ENCODE measurements at places on chromosomes 5 and 9.

GRCh38 chr5:9462109-9462508, 83.8 kb downstream of the SEMA5A start:
- no peak for DNase-seq

- no peak for DNase-seq
Measured at GRCh38 chr5:61824396-61824795, 481.6 kb upstream of the KIF2A start.

GRCh38 chr5:173321886-173322285, 6.3 kb downstream of the STC2 start:
- DNase-seq, result no peak

DNA sequence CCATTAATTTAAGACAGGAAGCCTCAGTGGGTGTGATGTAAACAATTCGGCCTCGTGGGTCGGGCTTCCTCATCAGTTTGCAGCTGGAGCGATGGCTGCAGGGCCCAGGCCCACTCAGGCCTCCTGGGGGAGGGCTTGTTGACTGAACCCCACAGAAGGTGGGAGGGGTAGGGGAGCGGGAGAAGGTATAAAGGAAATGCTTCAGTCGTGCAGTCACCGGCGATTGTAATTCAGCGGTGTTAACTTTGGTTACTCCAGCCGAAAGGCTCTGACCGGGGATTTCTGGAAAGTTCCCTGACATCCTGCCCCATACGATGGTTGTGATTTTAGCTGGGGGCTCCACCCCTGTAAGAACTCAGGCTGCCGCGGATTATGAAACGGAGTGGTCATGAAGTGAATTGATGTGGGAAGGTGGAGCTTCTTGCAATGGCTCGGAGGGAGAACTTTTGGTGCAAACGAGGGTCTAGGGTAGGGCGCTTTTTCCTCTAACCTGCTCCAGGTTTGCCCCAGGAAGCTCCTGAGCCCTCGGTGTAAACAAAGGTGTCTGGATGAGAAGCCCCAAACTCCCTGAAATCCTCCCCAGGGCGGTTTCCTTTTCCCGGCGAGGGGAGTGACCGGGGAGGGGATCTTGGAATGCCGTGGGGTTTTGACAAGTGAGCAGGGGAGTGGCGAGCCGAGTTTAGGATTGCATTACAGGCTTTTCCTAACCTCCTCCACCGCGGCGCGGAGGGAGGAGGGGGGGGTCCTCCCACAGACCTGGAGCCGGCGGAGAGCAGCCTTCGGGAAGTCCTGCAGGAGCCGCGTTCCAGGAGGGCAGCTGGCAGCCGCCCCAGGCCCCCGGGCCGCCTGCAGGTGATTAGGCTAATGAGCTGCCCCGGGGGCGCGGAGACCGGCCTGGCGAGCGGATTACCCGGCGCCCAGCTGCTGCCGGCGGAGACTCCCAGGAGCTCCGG, 215.5 kb downstream of the PDZD2 start:
- DNase-seq, result no peak

DNA sequence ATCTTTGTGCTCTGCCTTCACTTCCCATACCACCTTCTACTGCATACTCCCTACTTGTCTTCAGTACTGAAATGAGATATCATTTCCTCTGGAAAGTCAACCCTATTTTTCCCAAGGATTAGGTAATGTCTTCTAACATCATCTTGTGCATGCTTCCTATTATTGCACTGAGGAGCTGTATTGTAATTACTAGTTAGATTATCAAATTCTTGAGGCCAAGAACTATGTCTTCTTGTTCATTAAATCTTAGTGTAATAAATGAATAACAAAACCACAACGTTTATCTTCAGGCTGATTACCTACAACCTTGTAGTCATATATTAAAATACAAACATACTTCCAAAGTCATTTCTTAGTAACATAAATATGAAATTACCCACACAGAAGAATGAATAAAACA, 87.9 kb upstream of the POU5F2 start:
- no peak for DNase-seq

DNA sequence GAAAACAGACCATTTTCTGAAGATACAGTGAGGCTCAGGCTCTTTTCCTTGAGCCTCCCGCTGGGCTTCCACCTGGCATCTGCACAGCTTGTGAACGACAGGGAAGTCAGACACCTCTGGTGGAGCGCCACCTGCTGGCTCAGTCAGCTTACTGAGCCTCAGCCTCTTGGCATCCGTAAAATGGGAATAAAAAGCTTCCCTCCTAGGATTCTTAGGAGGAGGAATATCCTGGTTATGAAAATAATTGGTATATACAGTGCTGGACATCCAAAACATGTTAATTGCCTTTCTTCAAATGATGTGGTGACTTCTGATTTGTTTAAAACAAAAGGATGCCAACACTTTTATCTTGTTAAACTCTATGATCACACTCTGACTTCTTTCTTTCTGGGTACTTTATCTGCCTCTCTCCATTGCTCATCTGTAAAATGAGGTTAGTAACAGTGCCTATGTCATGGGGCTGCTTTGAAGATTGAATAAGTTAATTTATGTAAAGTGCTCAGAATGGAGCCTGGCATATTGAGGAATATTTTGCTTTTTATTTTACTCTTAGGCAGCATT, 67.5 kb downstream of the MAMDC2 start:
- peak; percentile 9 for DNase-seq

- DNase-seq, result no peak
Measured at GRCh38 chr5:112419986-112420864, 1.1 kb upstream of the EPB41L4A start.

DNA sequence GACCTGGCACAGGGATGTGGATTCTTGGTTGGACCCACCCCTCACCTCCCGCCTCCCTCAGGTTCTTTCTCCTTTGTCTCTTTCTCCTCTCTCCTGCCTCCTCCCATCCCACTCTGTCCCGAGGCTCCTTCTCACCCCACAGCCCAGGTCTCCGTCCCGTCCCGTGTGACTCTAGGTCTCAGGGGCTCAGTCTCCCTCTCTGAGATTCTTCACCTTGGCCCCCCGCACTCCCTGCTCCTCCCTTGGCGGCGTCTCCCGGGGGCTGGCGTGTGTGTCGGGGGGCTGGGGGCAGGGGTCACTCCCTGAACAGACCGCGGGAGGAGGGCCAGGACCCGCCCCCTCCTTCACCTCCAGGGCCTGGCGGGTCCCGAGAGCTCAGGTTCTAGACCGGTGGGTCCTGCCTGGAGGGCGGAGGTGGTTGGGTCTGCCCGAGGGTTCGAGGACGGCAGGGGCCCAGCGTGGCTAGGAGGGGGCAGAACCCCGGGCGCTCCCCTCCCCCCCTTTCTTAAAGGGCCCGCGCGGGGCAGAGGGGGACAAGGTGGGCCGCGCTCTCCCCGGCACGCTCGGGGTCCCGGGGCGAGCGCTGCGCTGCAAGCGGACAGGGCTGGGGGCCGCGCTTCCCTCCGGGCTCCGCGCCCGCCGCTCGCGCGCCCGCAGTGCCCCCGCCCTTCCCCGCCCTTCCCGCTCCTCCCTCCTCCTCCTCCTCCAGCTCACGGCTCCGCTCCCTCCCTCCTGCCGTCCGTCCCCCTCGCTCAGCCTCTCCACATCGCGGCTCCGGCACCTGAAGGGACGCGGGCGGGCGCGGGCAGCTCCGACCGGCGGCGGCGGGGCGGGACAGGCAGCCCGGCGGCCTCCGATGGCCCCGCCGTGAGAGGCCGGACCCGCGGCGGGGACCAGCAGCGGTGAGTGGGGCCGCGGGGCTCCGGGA, at the start of gene PSD2:
PSD2 (plus strand) TSS at position 735 of the 928 bp plus-strand sequence. CDS start 13,633 bp downstream, outside the sequence.
- DNase-seq, result no peak

- DNase-seq, result no peak
Measured at GRCh38 chr5:126106029-126106428, 317.2 kb upstream of the GRAMD2B start.

DNA sequence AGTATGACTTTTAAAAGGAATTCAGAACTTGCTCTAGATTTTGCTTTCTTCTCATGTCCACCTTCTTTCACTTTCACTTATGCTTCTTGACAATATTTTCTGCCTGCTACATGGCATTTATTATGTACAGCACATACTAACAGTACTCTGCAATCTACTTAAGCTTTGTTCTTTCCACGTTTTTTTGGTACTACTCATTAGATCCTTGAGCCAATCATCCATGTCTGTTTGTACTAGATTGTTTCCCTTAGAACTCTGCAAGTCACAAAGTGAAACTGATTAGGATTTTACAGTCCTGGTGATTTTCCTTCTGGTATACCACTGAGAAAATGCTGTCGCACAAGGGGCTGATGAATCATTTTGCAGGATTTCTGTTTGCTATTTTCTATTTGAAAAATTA, 78.3 kb downstream of the PARP8 start:
- peak; percentile 25 for DNase-seq

DNA sequence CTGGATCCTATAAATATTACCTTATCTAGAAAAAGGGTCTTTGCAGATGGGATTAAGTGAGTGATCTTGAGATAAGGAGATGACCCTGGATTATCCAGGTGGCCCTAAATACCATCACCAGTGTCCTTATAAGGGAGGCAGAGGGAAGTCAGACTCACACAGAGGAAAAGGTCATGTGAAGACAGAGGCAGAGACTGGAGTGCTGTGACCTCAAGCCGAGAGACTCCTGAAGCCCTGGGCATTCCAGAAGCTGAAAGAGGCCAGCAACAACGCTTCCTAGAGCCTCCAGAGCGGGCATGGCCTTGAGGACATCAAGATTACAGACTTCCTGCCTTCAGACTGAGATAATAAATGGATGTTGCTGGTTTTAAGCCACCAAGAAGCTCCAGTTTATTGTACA, 118.8 kb downstream of the ATPSCKMT start:
- DNase-seq, result no peak

DNA sequence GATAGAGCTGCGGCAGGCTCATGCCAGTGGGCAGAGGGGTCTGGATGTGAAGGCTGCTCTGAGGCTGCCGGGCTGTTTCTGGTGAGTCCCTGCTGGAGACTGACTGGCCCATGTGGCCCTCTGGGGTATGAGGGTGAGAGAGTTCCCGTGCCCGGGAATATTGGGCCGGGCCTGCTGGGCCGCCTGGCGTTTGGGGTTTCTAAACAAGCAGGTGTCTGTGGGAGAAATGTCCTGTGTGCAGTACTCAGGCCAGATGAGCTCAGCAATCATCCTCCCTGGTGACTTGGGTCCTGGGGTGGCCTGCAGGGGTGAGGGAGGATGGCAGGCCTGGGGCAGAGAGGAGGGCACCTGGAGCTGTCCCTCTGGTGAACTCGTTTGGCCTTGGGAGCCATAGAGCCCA, 74.9 kb downstream of the MACROH2A1 start:
- DNase-seq, result no peak

- DNase-seq, result no peak
Measured at GRCh38 chr9:133775951-133776905, 38.1 kb upstream of the SARDH start.

DNA sequence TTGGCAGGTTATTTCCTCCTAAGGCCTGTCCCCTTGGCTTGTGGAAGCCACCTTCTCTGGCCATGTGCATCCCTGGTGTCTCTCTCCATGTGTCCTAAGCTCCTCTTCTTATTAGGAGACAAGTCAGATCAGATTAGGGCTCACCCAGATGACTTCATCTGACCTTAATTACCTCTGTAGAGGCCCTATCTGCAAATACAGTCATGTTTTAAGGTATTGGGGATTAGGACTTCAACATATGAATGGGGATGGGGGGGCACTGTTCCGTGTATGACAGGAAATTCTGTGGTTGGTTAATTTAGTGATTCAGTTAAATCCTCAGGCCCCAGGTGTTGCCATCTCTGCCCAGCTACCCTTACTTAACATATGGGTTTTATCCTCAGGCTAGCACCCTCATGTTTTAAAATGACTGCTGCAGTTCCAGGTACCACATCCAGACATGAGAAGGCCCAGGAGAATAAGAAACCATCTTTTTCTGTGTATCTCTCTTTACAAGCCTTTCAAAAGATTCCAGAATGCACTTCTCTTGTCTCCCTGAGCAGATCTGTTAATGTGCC, 51.9 kb upstream of the RAI14 start:
- no peak for DNase-seq

DNA sequence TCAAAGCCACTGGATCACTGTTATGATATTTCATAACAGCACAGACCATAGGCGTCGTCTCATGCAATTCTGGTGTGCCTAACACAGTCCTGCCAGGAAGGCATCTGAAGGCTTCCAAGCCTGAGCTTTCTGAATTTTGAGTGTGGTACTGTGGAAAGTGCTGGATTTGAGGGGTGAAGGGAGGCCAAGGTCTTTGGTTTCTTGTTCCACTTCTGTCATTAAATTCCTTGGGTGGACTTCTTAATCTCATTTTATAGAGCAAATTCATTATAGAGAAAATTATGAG, 441.3 kb upstream of the PIK3R1 start:
- DNase-seq, result no peak

DNA sequence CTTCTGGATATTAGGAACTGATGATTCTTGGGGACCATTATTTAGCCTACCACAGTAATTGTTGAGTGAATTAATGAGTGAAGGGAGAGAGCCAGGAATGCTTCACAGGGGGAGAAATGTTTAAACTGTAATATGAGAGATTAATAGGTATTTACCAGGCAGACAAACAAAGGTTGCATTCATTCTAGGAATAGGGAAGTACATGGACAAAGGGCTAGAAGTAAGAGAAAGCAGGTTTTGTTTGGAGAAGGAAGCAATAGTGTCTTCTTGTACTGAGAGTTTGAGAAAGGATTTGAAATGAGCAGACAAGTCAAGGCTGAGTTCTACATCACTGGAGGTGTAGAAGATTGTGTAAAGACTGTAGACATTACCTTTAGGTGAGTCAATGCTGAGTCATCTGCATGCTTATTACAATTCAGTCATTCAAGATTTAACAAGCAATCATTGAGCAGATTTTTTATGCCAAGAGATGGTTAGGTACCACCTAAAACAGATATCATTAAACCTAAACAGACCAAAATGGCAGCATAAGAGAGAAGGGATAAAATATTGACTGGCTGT, 8.0 kb downstream of the TAF1L start:
- DNase-seq, result no peak

DNA sequence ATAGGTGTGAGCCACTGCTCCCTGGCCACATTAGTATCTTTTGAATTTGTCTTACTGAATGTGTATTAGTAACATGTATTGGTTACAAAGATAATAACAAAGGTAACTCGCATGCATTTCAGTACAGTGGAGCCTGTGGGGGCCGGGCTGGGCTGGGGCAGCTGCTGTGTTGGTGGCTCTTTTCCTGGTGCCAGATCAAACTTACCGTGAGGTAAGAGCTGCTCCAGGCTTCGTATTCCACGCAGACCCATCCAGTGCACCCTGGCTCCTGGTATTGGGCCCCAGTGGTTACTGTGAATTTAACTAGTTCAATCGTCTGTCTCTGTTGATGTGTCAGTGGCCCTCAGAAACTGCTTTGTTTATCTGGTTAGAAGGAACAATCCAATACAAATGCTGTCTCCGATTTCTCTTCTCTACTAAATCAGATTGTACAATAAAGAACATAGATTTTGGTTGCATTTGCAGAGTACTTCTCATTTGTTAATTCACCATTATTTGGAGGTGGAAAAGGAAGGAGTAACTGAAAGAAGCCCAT, 15.6 kb downstream of the PRRC2B start:
- no peak for DNase-seq

DNA sequence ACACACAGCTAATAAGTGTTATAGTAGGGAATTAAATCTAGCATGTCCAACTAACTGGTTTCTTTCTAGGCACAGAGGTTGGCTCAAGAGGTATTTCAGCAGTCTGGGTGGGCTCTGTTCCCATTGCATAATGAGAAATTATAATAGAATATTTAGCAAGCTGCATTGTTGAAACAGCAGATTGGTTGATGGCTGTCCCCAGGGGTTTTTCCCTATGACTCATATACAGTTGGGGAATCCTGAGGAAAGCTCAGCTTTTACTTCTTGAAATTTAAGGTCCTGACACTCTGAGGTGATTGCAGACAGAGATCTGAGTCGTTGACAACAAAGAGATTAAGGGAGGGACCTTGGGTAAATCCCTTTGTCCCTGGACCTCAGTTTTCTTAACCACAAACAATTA, 38.3 kb upstream of the TNFSF8 start:
- DNase-seq, result no peak

GRCh38 chr9:14006386-14007187, 307.4 kb downstream of the NFIB start:
- DNase-seq, result no peak

GRCh38 chr5:147240266-147240985, 5.6 kb downstream of the STK32A start:
- no peak for DNase-seq
